NCI-H1417 treated with DMSO at 0.1 percent for 48 hours (cell line): ENCODE measurements at places on chromosomes 11 and 22.

DNA sequence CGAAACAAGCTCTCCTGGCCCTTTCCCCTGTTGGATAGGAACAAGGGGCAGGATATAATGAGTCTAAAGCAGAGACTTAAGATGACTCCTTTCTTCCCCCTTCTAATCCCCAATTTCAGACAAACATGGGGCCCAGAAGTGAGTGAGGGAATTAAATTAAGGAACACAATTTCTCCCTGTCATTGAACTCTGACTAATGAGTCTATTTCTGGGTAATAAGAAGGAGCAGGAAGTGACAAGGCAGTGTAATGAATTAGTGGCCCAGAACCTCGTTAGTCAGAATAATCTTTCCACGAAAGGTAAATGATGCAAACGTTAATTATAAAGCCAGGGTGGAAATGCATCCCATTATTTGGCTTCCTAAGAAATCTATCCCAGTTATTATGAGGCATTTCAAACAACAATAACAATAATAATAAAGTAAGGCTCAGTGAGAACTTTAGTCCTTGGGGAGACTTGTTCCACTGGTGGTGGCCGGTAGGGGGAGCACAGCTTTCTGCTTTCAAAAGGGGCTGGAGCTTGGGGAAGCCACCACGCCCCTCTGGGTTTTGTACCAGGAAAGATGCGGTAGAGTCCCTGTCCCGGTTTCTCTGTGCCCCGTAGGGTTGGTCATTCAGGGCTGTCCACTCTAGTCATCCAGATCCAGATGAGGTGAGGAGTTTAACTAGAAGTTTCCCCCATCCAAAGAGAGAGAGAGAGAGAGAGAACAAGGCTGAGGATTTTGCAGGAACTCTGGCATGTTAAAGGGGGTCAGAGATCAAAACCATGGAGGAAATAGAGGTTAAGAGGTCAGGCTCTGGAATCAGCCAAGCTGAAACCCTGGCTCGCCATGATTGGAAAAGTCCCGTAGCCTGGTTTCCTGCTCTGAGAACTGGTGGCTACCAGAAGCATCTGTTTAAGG lies 298.3 kb downstream of the NTM start:
- no peak for DNase-seq

GRCh38 chr11:73402834-73403185 lies 26.6 kb downstream of the RELT start:
- DNase-seq, result no peak

DNA sequence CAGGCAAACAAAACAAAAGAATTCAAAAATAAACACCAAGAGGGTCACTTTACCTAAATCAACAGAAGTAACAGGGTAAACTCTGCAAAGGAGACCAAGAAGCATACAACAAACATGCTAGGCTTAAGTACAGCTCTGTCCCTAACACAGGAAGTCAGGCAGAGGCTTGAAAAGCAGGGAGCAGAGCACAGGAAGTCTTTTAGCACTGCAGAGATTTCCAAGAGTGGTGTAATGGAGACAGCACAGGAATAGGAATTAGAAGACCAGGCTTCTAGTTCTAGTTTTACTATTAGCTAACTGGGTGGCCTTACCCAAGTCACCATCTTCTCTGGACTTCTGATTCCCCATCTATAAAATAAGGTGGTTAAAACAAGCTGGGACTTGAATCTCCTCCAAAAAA lies 1.9 kb downstream of the RBFOX2 start:
- no peak for DNase-seq

GRCh38 chr11:100719809-100720221 lies 32.7 kb downstream of the ARHGAP42 start:
- DNase-seq, result no peak

GRCh38 chr11:74844865-74845264 lies 96.2 kb downstream of the RNF169 start:
- DNase-seq, result no peak

GRCh38 chr22:26884921-26885320 lies 227.5 kb downstream of the MIAT start:
- DNase-seq, result no peak

DNA sequence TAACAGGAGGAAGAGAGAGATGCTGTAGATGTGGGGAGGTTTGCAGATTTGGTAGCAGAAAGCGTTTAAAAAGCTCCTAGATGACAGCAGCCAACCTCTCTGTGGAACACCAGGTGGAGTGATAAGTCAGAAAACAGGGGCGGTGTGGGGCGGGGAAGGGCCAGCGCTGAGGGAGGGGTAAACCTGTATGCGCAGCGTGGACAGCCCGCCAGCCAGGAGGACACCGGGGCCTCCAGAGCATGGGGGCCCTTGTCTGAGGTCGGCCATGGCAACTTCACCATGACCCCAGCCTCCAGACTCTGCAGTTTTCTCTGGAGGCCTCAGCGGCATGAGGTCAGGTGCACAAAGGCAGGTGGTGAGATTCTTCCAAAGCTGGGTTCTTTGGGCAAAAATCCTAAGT lies 423.7 kb downstream of the BRD1 start:
- DNase-seq, result no peak

DNA sequence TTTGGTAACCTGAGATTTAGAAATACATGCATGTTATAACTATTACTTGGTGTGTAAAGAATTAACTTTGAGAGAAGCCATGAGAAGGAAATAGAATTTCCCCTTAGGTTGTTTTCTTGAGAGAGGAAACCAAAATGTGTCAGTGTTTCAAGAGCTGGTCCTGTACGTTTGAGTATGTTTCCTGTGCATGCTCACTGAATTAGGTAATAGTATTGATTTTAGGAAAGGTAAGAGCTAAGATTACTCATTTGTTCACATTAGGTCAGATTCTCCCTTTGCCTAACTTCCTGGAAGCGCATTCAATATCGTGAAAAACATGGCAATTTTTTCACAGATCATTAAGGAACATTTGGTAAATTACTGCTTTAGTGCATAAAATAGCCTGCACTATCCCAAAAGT lies 49.3 kb upstream of the RDX start:
- DNase-seq, result no peak

DNA sequence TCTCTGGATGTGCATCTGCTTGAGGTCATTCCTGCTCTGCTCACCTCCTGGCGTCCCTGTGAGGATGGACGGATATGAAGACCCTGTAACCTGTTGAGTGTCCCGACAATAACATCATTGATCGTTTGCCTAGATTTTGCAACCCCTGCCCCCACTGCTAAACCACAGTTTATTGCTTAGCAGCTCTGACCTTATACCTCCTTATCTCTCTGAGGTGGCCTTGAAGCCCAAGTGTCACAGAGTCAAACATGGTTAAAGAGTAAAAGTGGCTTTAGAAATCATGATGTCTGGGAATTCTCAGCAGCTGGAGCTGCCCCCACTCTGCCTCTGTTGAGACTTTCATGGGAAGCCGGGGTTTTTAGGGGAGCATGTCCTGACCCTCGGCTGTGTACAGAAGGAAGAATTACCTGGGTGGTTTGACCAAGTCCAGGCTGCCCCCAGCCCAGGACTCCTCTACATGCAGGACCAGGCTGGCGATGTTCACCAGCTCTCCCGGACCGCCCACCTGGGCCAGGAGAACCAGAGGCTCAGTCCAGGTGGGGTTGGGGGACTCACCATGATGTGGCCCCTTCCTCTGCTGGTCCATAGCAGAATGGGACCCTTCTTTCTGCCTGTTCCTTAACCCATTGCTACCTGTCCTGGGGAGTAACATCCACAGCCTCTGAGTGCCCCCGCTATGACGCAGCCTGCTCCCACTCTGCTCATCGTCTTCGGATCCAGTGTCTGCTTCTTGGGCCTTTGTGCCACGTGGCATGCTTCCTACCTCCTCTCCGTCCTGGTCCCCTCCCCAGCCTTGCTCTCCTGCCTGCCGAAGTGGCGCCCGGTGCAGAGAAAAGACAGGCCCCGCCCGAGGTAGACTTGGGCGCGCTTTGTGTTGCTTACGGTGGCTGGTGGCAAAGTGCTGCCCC lies 33.4 kb upstream of the FTH1 start:
- no peak for DNase-seq

DNA sequence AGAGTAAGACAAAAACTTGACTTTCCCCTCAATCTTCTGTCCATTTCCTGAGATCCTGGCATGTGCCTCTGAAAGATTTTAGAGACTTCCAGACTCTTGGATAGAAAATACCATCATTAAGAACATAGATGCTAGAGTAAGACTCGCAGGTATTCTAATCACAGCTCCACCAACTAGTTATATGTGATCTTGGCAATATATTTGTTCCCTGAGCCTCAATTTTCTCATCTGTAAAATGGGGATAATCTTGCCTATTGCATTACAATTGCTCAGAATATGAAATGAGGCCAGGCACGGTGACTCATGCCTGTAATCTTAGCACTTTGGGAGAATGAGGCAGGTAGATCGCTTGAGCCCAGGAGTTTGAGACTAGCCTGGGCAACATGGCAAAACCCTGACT lies 10.7 kb downstream of the RHOG start:
- no peak for DNase-seq
